ENCODE measurements at places on chromosomes 7 and 10.

DNA sequence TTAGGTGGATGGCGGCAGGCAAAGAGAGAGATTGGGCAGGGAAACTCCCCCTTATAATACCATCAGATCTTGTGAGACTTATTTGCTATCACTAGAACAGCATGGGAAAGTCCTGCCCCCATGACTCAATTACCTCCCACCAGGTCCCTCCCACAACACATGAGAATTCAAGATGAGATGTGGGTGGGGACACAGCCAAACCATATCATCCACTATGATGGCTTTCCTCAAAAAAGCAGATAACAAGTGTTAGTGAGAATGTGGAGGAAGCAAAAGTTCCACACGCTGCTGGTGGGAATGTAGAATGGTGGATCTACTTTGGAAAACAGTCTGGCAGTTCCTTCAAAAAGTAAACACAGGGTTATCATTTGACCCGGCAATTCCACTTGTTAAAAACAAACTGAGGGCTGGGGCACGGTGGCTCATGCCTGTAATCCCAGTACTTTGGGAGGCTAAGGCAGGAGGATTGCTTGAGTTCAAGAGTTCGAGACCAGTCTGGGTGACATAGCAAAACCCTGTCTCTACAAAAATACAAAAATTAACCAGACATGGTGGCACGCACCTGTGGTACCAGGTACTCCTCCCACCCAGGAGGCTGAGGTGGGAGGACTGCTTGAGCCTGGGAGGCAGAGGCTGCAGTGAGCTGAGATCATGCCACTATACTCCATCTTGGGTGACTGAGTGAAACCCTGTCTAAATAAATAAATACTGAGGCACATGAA lies 161.4 kb upstream of the EEPD1 start:
- DNase-seq: no peak

DNA sequence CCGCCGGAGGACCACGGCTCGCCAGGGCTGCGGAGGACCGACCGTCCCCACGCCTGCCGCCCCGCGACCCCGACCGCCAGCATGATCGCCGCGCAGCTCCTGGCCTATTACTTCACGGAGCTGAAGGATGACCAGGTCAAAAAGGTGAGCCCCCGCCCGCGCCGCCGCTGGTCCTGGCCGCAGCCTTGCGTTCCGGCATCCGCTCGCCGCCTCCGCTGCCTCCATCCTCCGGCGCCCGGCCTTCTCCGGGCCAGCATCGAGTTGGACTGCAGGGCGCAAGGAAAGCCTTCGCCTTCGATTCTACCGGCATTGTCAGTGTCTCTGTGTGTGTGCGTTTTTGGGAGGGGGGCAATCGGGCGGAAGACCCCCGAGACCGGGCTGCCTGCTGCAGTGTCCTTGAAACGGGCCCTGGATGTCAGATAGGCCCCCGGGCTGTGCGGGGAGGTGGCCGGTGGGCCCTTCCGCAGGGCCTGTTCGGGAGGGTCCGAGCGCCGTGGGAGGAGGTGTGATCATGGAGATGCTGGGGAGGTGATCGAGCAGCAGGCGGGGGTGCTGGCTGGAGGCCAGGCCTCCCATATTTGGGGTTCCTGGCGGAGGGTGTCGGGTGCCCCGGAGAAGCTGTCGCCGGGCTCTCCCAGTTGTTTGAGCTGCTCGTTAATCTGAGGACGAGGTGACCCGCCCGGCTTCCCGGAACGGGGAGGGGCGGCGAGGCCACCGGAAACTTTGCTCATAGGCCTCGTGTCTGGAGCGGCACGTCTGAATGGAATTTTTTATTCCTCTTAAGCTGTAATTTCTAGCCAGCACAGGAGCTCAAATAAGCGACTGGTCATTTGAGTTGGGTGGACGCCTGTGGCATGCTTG lies 40.8 kb downstream of the HK1 start:
- DNase-seq: peak; percentile 80

DNA sequence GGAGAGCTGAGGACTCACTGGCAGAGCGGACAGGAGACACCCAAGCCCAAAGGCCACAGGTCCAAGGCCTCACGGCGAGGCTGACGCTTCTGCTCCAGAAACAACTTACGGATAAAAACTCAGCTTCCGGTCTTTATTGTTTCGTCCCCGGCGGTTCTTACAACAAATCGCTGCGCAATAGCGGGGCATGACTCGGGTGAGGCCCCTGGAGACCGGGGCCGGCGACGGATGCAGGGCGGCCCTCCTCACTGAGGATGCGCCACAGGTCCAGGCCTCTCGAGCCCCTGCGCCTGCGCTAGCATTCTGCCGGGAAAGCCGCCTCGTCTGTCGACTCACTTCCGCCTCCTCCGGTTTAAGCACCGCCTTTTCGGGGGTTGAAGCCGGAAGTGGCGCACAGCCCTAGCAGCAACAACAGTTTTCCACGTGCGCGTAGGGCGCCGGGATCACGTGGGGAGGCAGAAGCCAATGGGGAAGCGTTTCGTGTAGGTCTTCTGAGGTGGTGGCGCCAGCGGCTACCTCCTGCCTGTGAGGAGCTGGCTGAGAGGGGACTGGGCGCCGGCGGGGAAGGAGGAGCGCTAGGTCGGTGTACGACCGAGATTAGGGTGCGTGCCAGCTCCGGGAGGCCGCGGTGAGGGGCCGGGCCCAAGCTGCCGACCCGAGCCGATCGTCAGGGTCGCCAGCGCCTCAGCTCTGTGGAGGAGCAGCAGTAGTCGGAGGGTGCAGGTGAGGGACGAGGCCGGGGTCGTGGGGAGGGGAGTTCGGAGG lies at the start of the genes DNAJB9 and THAP5:
DNAJB9 (plus strand) TSS at position 494 of the 765 bp plus-strand sequence. CDS start 1,853 bp downstream, outside the sequence.
THAP5 (minus strand) TSS at position 326 of the 765 bp plus-strand sequence; CDS start at position 189, 137 bp downstream.
- peak; percentile 100 for DNase-seq

DNA sequence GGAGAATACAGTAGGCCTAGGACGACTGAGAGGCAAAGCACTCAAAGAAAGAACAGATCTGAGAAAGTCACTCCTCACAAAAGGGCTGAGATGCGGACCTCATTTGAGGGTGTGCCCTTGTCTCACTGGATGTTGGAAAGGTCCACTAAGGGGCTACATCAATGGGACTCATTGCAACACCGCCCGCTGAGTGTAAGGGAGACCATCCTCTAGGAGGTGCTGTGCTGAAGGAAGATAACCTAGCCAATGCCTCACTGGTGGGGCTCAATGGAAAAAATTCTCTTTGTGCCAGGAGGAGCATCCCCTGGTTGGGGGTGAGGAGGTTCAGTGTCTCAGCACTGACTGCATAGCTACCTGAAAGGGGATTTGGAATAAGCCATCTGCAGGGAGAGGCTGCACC lies 758.7 kb upstream of the CELF2 start:
- no peak for DNase-seq

- no peak for DNase-seq
Measured at GRCh38 chr10:120115959-120116358, 223.4 kb downstream of the SEC23IP start.

DNA sequence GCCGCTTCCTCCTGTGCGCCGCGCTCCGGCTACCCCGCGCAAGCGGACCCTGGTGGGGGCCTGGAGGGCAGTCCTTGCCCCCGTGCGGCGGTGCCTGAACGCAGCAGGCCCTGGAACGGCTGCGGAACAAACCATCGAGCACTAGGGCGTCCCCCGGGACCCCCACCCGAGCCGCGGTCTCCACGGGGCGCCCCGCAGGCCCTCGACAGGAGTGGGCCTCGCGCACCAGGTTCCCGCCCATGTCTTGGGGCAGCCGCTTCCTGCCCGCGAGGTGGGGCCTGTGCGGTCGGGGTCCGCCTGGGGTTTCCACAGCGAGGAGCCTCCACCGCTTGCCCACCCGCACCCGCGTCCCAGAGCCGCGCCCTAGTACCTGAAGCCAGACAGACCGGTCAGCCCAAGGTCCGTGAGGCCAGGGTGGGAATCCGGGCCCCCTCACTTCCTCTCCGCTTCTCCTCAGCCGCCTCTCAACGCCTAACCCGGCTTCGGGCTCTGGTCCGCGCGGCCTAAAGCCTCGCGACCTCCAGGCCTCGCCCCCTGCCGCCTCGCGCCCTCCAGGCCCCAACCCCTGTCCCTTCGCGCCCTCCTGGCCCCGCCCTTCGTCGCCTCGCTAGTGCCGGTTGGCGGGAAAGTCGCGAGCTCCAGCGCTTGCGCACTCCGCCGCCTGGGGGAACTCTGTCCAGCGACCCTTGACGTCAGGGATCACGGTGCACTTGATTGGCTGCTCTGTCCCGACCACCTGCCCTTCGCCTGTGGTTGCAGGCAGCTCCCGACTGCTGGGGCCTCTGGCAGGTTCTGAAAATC lies 7.0 kb upstream of the GBX1 start:
- DNase-seq: peak; percentile 11

GRCh38 chr10:79250259-79250658 lies 97.0 kb upstream of the PPIF start:
- DNase-seq: no peak

DNA sequence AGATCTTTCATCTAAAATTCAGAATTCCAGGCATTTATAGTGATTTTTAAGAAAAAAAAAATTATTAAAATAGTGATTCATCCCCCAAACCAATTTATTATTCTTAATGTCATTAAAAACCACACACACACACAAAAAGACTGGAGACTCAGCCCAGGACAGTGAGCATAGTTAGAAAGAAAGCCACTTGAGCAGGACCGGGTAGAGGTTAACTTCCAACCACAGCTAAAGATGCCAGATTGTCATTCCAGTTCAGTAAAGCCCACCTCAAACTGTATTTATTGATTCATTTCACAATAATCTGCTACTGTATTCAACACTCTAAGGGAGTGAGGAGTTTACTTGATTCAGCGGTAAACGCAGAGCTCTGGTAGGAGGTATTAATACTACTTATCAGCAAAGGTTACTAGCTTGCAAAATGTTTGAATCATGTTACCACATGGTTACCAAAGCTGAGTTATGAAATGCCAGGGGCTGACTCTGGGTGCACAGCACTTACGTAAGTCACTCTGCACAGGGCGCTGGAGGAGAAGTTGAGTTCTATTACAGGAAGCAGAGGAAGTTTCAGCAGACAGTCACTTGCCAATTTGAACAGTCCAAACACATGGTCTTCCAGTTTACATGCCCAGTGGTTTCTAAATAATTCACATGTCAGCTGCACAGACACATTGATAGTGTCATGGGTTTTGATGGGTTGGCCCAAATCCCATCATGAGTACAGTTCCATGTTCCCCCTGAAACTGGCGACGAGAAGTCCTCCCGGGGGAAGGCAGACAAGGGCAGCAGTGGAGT lies 64.6 kb downstream of the KLF6 start:
- peak; percentile 85 for DNase-seq

DNA sequence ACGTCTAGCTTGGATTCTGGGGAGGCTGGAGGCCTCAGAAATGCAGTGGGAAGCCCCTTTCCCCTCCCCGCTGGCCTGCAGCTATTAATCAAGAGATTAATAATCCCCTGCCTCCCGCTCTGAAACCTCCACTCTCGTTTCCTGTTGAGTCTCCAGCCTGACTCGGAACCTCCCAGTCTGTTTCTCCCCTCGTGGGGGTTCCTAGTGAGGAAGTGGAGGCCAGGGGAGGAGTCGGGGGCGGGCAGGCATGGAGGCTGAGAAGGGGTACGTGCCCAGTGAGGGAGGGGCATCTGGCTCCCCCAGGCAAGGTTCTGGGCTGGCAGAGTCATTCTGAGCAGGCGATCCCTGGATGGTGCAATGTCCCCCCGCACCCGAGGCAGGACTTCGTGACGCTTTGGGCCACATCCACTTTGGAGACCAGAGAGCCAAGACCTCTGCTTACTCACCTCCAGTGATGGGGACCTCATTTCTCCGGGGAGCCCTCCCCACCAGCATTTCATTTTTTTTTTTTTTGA lies 73.6 kb downstream of the COL26A1 start:
- DNase-seq: no peak

DNA sequence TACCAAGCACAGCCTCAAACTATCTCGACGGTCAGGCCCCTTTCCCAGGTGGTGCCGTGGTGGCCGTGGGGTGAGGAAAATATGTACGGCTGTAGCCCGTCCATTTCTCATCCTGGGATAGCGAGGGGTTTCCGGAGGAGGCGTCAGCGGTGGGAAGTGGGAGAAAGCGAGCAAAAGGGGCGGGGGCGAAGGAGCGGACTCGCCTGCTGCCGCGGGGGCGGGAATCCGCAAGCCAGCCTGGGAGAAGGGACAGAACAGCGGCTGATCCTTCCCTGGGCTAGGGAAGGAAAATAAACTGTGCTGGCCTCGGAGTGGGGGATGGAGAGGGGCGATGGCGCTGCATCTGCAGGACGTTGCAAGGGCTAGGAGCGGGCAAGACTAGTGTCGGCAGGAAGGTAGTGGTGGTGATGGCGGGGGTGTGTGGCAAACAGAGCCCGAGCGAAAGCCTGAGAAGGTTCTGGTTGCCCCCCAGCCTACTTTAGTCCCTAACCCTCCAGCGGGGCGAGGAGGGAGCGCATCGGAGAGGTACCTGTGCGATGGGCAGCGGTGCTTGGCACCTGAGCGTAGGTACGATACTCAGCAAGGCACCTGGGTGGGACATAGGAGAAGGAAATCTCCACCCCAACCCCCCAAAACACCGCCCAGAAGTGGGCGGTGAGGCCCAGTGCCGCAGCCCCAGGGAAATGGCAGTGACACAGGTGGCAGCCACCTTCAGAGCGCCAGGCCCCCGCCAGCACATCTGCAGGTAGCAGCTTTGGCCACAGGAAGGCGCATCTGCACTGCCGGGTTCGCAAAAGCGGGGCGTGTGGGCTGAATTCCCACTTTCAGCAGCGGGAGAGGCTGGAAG lies 49.9 kb upstream of the STEAP1B start:
- DNase-seq: peak; percentile 16

DNA sequence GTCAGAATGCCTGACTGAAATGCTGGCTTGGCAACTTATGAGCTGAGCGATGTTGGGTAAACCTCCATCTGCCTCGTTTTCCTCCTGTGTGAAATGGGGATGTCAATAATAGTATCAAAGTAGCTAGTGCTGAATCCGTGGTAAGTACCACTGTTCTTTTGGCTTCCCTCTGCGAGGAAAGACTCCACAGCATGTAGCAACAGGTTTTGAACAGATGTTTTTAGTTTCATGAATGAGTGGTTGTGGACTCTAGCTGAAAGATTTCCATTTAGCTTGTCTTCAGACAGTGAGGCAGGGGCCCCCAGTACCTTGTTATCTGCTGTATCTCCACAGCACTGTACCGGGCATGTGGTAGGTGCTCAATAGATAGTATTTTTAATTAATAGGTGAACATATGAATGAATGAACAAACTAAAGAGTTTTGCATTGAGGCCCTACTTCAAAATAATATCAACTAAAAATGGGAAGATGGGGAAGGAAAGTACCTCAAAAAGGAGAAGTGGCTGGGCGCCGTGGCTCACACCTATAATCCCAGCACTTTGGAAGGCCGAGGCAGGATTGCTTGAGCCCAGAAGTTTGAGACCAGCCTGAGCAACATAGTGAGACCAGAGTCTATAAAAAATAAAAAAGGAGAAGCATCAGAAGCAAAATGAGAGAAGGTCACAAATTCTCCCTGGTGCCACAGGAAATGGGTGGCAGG lies 5.6 kb upstream of the DLG5 start:
- DNase-seq: no peak

- no peak for DNase-seq
Measured at GRCh38 chr7:44536090-44536489, 5.0 kb downstream of the NPC1L1 start.

DNA sequence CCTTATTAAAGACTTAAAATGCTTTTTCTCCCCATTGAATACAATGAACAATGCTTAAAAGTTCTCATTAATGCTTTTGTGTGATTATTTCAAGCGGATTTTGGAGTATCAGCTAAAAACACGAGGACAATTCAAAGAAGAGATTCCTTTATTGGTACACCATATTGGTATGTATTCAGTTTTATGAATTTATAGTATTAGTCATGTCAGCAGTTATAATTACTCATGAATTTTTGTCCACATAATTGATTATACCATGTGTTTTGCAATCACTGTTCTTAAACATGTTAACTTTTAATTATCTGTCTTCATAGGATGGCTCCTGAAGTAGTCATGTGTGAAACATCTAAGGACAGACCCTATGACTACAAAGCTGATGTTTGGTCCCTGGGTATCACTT lies 31.9 kb downstream of the SLK start:
- DNase-seq: no peak

All from mesenchymal stem cell (in vitro differentiated cells and primary cell).